NCI-H1417 (cell line): ENCODE measurements at places on chromosomes 13 and 19.

GRCh38 chr13:59991395-59991794, 172.3 kb downstream of the DIAPH3 start:
- no peak for DNase-seq

GRCh38 chr19:14119146-14119545, 1.6 kb upstream of the PRKACA start:
- DNase-seq: no peak

DNA sequence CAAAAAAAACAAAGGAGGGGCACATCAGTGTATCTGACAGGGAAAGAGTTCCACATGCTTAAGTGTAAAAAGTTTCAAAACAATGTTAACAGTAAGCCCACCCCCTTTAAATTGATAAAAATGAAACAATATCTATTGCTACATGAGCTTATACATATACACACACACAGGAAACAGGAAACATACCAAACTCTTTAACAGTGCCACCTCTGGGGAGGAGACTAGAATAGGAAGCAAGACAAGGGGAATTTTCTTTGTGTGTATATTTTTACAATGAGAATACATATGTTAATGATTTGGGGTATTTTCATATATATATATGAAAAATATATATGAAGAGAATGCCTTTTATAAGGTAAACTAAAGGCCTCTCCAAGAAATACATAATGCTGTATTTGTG, 44.7 kb downstream of the TPT1 start:
- DNase-seq: no peak

- no peak for DNase-seq
Observed at GRCh38 chr19:49382639-49383038, 5.4 kb upstream of the KASH5 start.

DNA sequence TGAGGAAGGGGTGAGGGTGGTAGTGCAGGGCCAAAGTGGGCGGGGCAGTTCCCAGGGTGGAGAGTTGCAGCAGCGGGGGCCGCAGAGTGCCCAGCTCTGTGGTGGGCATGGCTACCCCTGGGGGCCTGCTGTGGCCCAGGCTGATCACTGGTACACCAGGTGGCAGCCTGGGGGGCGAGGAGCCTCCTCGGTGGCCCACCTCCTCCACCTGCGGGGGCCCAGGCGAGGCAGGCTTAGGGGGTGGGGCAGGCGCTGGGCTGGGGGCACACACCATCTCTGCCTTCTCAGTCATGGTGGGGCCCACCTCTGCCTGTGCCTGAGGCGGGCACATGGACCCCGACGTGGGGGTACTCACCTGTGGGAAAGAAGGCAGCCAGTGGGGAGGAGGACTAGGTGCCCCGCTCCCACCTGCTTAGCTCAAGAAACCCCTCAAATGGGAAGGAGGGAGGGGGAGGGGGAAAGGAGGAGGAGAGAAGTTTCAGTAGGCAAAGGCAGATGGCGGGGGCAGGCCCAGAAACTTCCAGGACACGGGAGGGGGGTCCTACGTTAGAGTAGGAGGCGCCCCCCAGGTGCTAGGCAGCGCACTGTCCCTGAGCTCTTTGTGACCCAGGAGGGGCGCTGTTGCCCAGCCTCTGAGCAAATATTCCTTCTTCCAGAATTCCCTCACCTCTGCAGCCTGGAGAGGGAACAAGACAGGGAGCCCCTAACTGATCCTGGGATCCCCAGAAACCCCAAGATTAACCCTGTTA, 1.6 kb downstream of the LYL1 start:
- no peak for DNase-seq

DNA sequence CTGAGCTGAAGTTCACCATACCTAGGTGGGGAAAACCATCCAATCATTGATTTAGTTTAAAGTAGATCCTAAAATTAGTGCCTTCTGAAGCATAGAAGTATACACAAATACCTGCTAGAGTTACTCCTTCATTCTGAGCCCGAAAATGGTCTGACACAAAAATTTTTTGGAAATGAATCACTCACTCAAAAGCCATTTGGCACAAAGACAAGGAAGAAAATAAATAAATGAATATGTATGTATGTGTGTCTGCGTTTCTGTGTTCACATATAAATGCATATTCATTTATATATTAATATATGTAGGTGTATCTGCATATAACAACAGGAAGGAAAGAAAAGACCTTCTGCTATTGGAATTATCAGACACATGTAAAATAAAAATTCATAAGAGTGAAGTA, 614.4 kb upstream of the PCDH9 start:
- no peak for DNase-seq

GRCh38 chr19:1765232-1765903, 12.1 kb downstream of the ONECUT3 start:
- DNase-seq: no peak

DNA sequence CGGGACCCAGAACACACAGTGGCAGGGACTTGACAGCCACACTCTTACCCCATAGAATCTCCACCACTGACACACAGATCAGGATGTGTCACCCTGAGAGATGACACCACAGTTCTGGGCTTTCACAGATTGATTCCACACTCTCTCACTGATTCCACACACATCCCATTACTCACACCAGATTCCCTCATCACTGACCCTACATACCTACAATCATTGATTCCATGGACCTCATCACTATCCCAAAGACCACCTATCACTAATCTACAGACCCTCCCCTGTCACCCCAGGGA, 57.6 kb upstream of the ZNF527 start:
- no peak for DNase-seq

- DNase-seq: peak; percentile 77
Observed at GRCh38 chr13:94617389-94618000, 15.8 kb downstream of the GPR180 start.

DNA sequence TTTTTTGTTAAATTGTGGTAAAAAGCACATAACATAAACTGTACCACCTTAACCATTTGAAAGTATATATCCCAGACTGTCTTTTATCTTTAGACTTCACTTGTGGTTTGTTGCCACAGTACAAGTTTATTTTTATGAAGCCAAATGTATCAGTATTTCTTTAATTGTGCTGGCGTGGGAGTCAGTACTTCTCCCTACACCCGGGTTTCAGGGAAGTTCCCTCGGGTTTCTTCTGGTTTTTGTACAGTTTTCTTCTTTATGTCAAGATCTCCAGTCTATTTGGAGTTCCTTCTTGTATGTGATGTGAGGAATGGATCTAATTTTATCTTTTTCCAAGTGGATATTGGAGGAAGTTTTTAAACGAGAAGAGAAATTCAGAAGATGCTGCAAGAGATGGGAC, 20.5 kb downstream of the CCDC8 start:
- no peak for DNase-seq

- DNase-seq: peak; percentile 21
Observed at GRCh38 chr19:51096473-51097165, 11.6 kb downstream of the CTU1 start.

- DNase-seq: peak; percentile 93
Observed at GRCh38 chr19:2327773-2328400, 499 bp downstream of the LSM7 start.

GRCh38 chr19:32178956-32179355, 166.5 kb upstream of the ZNF507 start:
- no peak for DNase-seq

DNA sequence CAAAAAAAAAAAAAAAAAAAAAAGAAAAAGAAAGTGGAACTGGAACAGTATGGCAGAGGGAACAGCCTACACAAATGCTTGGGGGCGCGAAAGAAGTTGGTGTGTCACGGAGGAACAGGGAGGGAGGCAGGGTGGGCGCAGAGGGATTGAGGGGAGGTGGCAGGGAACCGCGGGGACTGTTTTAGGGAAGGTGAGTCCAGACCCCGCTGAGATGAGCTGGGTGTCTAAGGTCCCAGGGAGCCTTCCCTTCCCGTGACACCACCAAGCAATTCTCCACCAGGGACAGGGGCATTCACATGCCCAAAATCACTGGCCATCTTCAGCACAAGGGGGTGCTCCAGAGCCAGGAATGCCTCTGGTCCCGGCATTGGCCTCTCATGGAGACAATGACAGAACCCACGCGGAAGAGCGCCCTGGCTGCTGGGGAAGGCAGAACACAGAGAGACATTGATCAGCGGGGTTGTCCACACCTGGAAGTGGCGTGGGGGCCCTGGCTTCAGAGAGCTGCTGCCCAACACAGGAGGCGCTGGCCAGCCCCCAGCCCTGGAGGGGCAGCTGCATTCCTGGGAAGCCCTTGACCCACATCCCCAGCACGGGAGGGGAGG, 6.9 kb downstream of the PEAK3 start:
- peak; percentile 81 for DNase-seq

DNA sequence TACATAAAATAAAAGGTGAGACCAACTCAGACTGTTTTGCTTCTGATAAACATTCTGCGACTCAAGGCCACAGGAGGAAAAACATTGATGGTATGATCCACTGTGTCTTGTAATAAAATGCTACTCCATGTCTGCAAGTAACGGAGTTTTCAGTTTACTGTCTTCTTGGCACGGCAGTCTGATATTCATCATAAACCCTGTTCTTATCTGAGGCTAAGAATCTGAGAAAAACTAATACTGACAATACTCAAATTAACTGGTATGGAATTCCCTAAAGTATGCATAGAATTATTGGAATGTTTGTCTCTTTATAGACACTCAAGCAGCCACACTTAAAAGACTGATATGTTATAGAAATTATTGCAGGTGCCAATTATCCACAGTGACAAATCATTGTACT, 125.5 kb downstream of the TBC1D4 start:
- no peak for DNase-seq

GRCh38 chr13:51065372-51066090, 45.5 kb downstream of the C13orf42 start:
- no peak for DNase-seq

- no peak for DNase-seq
Observed at GRCh38 chr19:58553799-58554493, 959 bp downstream of the CHMP2A start.
